ENCODE measurements at places on chromosomes 5 and 9. TPM values are rescaled to one million over a fixed set of nuclear protein-coding genes. Genes with fewer than 3 reads are reported as not detected.

DNA sequence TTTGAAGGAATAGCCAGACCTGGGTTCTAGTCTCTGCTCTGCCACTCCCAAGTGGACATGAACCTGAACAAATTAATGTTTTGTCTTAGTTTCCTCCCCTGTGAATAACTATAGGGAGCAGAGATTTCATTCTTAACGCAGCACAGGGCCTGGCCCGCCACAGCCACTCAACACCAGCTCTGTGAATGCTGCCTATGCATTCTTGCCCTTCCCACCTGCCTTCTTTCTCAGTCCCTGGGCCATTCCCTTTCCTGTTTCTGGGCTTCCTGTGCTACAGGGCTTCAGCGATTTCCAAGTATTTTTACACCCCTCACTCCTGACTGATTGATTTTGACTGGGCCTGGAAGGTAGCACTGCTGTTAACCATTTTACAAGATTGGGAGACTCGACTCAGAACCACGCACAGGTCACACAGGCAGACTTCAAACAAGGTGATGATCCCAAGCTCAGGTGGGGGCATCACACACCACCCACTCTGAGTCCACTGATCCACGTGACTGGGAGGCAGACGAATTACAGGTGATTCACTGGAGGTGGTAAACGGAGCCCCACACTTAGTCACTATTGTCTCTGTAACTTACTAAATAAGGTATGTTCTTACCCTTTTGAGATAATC is 21.4 kb downstream of the PTPN3 start:
- no peaks in the 10 kb centered on the region for H3K27me3 ChIP-seq
- H3K4me1 ChIP-seq: no peaks in the 10 kb centered on the region
- H3K27ac ChIP-seq: no peak overlapping the region
- no peak for DNase-seq

- no peak for DNase-seq
- no peak overlapping the region for H3K27ac ChIP-seq
- H3K36me3 ChIP-seq: no peaks in the 10 kb centered on the region
- H3K27me3 ChIP-seq: no peaks in the 10 kb centered on the region
Measured at GRCh38 chr5:173557123-173557903, 59.1 kb downstream of the BOD1 start.

DNA sequence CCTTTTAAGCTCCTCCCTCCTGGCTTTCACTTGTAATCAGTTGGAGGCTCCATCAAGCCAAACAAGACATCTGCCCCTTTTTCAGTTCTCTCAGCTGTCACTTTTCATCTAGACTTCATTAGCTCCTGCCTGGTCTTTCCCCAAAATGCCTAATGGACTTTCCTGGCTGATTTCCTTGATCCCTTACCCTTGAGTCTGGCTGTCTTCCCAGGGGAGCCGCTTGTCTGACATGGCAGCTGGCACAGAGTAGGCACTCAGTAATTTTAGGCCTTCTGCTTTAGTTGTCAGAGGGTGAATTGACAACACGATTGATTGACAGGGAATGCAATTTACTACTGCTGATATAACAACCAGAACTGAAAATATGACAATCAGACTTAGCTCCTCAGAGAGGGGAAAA is 2.1 kb downstream of the C9orf153 start:
- H3K27me3 ChIP-seq: no peaks in the 10 kb centered on the region
- no peaks in the 10 kb centered on the region for H3K4me1 ChIP-seq
- H3K36me3 ChIP-seq: no peaks in the 10 kb centered on the region

DNA sequence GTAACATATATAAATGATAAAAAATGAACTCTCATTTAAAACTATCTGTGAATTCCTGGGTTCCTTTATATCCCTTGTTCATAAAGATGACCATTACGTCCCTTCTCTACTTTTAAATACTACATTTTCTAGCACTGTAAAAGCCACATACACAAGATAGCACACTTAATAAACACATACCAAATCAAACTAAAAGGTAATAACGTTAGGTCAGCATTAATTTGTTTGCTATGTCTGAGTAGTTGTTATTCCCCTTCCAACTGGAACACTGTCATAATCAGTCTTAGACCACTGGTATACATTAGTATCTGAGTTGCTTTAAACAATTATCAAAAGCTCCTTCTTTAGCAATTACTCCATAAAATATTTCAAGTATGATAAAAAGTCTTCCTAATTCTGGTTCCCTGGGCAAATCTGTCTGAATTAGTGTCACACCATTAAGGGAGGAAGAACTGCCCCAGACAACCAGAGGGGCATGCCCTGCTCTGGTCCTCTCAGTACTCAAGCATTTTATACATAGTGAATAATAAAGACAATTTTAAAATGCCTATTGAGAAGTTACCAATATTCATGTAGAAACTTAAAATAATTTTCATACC is 98.1 kb downstream of the RAPGEF6 start:
- H3K36me3 ChIP-seq: no peaks in the 10 kb centered on the region
- DNase-seq: no peak
- H3K4me3 ChIP-seq: no peak overlapping the region
- H3K4me1 ChIP-seq: peaks cover 28% of the 10 kb centered on the region

DNA sequence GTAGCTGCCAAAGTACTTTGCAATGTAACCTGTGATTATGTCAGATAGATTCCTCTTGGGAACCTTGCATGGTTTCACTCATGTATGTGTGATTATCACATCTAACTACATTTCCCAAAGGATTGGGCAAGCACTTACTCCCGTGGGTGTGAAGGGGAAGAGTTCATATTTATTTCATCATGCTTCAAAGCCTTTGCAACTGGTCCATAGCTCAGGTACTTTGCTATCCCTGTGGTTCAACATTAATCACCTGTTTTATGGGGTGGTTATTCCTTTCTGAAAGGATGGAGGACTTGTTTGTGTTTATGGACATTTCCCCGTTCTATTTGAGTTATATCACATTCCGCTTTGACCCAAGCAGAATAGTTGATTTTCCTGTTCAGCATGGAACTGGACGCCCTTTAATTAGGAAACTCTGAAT is 13.6 kb upstream of the ERMP1 start:
- no peak overlapping the region for H3K27ac ChIP-seq
- no peaks in the 10 kb centered on the region for H3K27me3 ChIP-seq
- H3K4me3 ChIP-seq: no peak overlapping the region
- H3K36me3 ChIP-seq: no peaks in the 10 kb centered on the region

GRCh38 chr9:108087781-108088180 is 598.2 kb upstream of the KLF4 start:
- no peak for DNase-seq
- no peaks in the 10 kb centered on the region for H3K4me1 ChIP-seq
- no peaks in the 10 kb centered on the region for H3K27me3 ChIP-seq
- no peak overlapping the region for H3K27ac ChIP-seq

- no peaks in the 10 kb centered on the region for H3K4me1 ChIP-seq
- no peaks in the 10 kb centered on the region for H3K27me3 ChIP-seq
- H3K4me3 ChIP-seq: no peak overlapping the region
- no peak for DNase-seq
Measured at GRCh38 chr9:72930828-72931227, 22.0 kb downstream of the ALDH1A1 start.

DNA sequence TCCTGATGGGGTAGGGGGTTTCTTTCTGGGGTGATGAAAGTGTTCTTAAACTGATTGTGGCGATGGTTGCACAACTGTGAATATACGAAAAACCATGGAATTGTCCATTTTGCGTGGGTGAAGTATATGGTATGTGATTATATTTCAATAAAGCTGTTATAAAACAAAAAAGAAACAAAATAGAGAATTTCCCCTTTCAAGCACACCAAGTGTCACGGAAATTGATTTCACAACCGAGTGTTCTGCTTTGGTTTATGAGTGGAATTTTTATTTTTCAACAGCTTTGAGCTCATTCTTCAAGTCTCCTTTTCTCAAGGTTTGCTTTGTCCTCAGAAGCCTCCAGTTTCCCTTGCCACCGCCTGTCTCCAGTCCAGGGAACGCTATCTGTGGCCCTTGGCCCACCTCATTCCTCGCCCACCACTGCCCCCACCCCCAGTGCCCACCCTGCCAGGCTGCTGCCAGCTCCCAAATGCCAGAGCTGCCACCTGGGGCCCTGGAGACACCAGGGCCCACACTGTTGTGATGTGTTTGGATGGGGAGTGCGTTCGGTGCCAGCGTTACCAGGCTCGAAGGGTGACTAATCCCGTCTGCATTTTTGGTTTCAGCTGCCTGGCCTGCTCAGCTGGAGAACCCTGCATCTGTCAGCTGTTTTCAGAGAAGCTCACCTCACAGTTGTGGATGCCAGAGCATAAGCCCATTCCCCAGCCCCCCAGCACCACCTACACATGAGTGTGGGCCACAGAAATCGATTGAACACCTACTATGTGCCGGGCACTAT is 30.4 kb downstream of the DUSP1 start:
- no peaks in the 10 kb centered on the region for H3K36me3 ChIP-seq
- peaks cover 17% of the 10 kb centered on the region for H3K4me1 ChIP-seq
- peak overlapping the region; percentile 39 for H3K4me3 ChIP-seq
- no peaks in the 10 kb centered on the region for H3K27me3 ChIP-seq
- peak; percentile 96 for DNase-seq

DNA sequence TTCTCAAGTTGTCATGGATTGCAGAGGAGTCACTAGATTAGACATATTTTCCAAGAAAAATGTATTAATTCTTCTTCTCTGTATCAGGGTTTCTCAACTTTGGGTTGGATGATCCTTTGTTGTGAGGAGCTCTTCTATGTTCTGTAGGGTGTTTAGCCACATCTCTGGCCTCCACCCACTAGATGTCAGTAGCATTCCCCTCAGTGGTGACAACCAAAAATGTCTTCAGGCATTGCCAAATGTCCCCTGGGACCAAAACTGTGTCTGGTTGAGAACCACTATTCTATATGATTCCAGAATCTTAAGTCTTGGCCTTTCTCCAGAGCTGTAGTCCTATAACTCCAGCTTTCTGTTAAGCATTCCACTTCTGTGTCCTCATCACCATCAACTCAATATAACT is 220.9 kb downstream of the KIAA0825 start:
- no peaks in the 10 kb centered on the region for H3K27me3 ChIP-seq
- peaks cover 3% of the 10 kb centered on the region for H3K4me1 ChIP-seq
- H3K4me3 ChIP-seq: no peak overlapping the region
- H3K36me3 ChIP-seq: no peaks in the 10 kb centered on the region
- no peak for DNase-seq

DNA sequence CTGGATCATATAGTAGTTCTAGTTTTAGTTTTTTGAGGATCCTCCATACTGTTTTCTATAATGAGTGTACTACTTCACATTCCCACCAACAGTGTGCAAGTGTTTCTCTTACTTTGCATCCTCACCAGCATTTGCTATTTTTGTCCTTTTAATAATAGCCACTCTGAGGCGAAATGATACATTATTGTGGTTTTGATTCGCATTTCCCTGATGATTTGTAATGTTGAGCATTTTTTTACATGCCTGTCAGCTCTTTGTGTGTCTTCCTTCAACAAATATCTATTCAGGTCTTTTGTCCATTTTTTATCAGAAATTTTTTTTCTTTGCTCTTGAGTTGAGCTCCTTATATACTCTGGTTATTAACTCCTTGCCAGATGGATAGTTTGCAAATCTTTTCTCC is 114.0 kb downstream of the ADAMTSL1 start:
- no peaks in the 10 kb centered on the region for H3K27me3 ChIP-seq
- H3K4me1 ChIP-seq: peaks cover 26% of the 10 kb centered on the region
- peak; percentile 72 for DNase-seq
- H3K4me3 ChIP-seq: no peak overlapping the region

GRCh38 chr5:115549154-115549553 is 4.6 kb upstream of the FEM1C start:
- peaks cover 7% of the 10 kb centered on the region for H3K4me1 ChIP-seq
- no peaks in the 10 kb centered on the region for H3K36me3 ChIP-seq
- H3K4me3 ChIP-seq: no peak overlapping the region
- H3K27ac ChIP-seq: no peak overlapping the region
- no peak for DNase-seq
- no peaks in the 10 kb centered on the region for H3K27me3 ChIP-seq

DNA sequence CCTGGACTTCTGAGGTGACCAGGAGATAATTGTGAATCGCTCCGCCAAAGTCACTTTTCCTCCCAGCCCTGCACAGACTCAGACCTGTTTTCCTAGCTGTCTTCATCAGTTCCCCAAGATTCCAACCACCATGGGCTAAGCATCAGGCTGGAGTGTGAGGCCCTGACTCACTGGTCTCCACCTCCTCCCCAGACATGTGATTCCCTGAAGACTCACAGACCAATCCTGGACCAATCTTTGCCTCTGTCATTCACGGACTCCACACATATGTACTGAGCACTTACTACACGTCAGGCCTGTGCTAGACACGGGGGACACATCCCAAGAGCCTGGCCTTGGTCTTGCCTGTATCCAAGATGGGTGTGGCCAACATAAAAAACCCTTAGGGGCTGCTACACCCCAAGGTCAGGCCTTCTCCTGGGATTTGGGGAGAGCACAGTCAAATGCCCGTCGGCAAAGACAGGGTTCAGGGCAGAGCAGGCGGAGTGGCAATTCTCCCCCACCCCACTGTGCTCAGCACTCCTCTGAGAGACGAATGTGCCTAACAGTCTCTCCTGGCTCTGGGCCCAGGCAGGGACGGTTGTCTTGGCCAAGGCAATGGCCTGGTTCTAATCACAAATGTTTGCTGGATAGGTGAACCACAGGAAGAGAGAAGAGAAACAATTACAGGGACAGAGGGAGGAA is 11.9 kb downstream of the EEIG1 start:
- H3K4me3 ChIP-seq: peak overlapping the region; percentile 26
- H3K36me3 ChIP-seq: no peaks in the 10 kb centered on the region
- peak; percentile 97 for DNase-seq

- H3K27me3 ChIP-seq: no peaks in the 10 kb centered on the region
- H3K4me1 ChIP-seq: peaks cover 39% of the 10 kb centered on the region
- H3K27ac ChIP-seq: peak within 1 kb of the TSS; percentile 68
- H3K36me3 ChIP-seq: no peaks in the 10 kb centered on the region
- DNase-seq: peak; percentile 93
- H3K4me3 ChIP-seq: peak within 1 kb of the TSS; percentile 85
Measured at GRCh38 chr5:176415952-176416924, at the start of gene CLTB. TSS of gene CLTB (minus strand) at chr5:176416539. CDS start at chr5:176416363, 176 bp downstream.

- no peaks in the 10 kb centered on the region for H3K27me3 ChIP-seq
- no peaks in the 10 kb centered on the region for H3K4me1 ChIP-seq
- no peaks in the 10 kb centered on the region for H3K36me3 ChIP-seq
Measured at GRCh38 chr9:101674165-101674564, 64.3 kb downstream of the GRIN3A start.

GRCh38 chr5:115349001-115349817 is 52.8 kb upstream of the CCDC112 start:
- H3K27me3 ChIP-seq: no peaks in the 10 kb centered on the region
- DNase-seq: peak; percentile 95
- H3K4me1 ChIP-seq: peaks cover 26% of the 10 kb centered on the region
- no peaks in the 10 kb centered on the region for H3K36me3 ChIP-seq
- peak overlapping the region; percentile 88 for H3K27ac ChIP-seq

GRCh38 chr9:105967797-105968196 is 273.5 kb downstream of the TMEM38B start:
- H3K27me3 ChIP-seq: no peaks in the 10 kb centered on the region
- H3K27ac ChIP-seq: no peak overlapping the region
- H3K36me3 ChIP-seq: no peaks in the 10 kb centered on the region
- H3K4me1 ChIP-seq: no peaks in the 10 kb centered on the region

The S1PR3 gene
- polyA plus RNA-seq: 11.8 TPM

The GFI1B gene
- polyA plus RNA-seq: not detected

The ARHGEF37 gene
- 0.51 TPM for polyA plus RNA-seq

The ADGRV1 gene
- not detected for polyA plus RNA-seq
